ENCODE measurements at places on chromosomes 12 and 14.

DNA sequence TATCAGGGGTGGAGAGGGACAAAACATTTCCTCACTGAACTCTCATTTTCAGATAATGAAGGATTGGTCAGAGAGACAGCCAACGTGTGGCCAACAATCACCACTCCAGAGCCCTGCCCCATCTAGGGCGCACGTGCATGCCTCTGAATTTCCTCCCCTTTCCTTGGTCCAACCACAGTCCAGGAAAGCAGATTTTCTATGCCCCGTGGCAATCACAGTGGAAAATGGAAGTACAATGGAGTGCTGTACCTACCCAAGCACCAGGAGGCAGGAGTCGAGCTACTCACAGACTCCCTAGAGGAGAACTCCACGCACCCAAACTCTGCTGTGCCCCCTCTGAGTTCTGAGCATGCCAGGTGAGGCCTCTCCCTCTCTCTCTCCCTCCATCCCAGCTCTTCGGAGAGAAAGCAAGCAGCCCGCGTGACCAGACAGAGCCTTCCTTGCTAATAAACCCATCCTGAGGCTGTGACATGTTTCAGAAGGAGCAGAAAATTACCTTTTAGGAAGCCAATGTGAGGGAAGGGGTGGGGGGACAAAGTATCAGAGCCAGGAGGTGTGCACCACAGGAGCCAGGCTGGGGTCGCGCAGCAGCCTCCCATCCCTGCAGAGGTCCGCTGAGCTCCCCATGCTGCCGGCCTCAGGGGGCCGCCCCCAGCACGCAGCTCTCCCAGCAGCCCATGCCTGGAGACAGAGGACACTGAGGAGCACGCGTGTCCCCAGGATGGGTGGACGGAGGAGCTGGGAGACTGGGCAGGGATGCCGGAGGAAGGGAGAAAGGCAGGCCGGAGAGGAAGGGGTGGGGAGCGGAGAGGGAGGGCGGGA lies 73.4 kb downstream of the PITPNM2 start:
- DNase-seq = no peak

- no peak for DNase-seq
Observed at GRCh38 chr12:20523658-20524057, 155.3 kb downstream of the PDE3A start.

- DNase-seq = no peak
Observed at GRCh38 chr12:116790066-116790465, 52.0 kb downstream of the RNFT2 start.

DNA sequence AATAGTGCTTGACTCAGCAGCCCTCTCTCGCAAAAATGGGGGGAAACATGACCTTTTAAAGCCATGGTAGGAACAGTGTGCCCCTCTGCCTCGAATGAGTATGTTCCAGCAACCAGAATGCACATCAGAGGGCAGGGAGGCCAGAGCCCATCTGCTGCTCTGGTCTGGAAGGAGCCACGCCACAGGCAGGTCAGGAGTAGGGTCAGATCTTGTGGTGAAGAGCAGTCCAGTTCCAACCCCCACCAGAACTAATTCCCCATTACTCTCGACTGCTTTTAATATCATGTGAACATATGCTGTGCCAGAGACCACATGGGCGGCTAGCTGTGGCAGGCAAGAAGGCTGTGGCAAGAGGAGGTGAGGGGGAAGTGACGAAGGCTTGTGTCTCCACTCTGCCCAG lies 34.6 kb upstream of the TMX1 start:
- DNase-seq = no peak

DNA sequence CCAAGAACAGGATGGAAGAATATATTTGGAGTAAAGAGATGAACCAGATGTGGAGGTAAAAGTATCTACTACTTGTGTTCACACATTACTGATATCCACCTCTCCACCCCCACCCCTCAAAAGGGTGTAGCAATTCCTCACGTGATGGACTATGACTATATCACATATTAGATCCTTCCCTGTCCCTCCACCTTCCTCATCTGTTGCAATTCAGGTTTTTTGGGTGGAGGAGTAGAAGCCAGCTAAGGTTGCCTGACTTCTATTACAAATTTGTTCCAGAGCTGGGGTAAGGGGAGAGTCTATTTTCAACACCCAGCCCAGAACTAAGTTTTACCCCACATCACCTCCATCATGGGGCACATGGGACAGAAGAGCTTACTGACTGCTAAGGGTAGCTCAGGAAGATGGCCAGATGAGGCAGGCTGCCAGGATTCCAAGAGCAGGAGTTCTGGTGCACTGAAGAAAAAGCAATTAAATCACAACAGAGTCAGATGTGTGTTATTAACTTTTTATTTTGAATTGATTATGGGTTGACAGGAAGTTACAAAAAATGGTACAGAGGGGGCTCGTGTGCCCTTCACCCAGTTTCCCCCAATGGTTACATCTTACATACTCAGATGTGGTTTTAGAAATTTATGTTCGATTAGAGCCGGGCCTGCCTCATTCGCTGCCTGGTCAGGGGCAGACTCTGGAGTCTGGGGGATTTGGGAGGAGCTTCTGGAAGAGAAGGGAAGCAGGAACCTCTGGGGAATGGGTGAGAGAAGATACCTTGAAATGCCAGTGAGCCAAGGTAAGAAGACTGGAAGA lies 2.1 kb downstream of the RNASE13 start:
- no peak for DNase-seq

GRCh38 chr14:100285021-100285912 lies 21.0 kb downstream of the SLC25A29 start:
- peak; percentile 68 for DNase-seq

GRCh38 chr14:77311217-77311616 lies 9.5 kb downstream of the POMT2 start:
- DNase-seq = no peak

GRCh38 chr12:98752726-98753125 lies 107.6 kb downstream of the APAF1 start:
- no peak for DNase-seq

DNA sequence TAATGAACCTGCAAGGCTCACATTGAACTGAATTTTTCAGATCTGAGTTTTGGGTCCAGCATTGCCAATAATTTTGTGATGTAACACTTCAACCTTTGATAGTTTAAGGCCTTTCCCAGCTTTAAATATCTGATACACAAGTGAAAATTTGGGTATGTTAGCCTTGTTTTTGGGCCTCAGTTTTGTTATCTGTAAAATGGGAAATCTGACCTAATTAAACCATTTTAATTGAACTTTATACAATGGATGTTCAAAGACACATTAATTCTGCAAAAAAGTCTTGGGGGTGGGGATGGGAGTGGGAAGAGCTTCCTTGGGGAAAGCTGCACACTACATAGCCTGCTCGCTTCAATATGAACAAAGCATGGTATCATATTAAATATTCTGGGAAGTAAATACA lies 5.2 kb upstream of the SPATS2 start:
- no peak for DNase-seq

DNA sequence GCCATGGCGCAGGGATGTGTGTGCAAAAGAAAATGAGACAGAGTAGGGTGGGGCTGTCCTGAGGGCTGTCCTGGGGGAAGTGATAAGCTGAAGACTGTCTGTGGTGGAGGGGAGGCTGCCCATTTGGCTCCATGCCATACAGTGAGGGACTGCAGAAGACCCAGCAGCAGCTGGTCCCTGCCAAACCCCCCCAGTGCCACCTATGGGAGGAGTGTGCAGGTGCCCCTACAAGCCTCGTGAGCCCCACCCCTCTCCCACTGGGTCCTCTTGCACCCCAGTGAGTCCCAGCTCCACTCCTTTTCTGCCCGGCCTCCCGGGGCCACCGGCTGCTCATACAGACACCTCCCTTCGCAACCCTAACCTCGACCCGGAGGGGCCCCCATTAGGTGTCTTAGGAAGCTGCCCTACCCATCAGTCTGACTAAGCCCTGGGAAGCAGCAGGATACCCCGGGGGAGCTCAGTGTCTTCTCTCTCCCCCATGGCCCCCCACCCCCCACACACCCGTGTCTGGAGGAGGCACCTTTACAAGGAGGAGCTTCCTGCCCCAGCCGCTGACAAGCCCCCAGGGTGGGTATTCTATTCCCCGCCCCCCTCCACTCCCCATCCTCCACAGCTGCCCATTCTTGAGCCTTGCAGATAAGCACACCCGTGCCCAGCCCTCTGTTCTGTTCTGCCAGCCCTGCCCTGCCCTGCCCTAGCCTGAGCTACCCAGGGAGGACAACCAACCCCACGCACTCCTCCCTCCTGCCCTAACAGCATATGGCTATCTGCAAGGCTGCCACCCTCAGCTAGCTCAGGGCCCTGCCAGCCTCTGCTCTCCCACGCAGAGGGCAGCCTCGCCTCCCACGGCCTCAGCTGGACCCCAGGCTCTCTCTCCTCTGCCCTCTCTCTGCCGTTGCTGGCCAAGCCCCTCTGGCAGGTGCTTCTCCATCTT lies 41.9 kb downstream of the SLC6A12 start:
- DNase-seq = no peak

DNA sequence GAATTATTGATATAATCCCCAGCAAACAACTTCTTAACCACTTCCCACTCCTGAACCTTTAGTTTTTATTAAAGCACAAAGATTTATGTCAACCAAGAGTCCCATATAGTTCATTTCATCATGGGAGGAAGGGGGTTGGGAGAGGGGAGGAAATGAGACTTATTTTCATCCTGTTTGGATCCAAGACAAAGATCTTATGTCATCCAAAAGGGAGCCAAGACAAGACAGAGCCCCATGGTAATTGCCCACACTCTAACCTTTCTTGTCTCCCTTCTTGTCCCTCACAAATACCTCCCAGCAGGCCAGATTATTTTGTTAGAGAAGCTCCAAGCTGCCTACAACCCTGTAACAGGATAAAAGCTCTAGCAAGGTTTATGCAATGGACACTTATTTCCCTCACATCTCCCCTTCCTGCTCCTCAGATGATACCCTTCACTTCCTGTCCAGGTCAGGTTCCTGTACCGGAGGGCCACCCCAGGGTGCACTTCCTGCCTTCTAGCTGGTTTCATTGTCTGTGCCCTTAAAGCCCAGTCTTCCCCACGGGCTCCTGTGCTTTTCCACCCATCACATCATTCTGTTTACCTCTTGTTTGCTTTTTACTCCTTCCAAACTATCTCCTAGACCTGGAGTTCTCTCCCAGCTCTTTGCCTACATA lies 123.7 kb upstream of the MDM1 start:
- DNase-seq = no peak
